ENCODE measurements at places on chromosomes 5 and 9.

DNA sequence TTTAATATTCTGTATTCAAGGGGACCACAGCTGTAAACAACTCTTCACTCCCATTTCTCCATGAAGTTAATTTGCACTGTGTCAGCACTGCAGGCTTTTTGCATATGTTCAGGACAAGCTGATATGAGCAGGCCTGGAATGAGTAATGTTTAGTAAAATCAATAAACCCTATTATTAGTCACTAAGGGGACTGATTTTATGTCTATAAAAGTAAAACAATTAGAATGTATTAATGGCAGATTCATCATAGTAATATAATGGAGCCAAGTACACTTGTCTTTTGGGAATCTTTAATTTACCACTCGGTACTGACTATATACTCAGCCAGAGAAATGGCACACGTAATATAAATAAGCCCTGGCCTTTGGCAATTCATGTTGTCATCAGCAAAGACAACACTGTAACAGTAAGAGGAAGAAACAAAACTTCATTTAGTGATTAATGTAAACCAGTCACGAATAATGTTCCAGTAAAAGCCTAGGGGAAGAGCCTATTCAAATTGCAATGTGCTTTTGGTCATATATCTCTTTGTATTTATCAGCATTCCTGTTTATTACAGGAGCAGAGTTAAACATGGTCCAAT is 111.6 kb downstream of the ZNF608 start:
- DNase-seq: no peak

GRCh38 chr5:100889165-100889743 is 13.8 kb downstream of the ST8SIA4 start:
- DNase-seq: no peak

DNA sequence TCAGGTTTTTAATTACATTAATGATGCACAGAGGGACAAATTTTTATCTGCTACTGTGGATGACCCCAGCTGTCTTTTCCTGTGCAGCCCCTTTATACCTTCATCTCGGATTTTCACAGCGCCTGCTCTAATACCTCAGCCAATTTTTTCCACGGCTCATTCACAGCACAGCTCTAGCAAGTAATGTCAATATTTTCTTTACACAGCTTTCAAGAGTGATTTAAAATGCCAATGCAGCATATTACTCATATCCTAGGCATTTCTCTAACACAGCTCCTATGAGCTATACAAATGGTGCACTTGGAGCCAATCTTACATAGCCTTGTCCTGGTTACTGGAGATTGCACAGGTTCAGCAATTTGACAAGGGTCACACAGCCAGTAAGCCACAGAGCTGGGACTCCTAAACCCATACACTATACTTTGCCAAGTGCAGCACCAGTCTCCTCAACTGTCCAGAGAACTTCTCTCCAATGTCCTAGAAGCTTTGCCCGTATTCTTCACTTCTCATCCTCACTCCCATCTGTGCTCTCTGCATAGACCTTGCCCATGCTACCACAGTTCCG is 661.8 kb downstream of the DTWD2 start:
- DNase-seq: no peak

GRCh38 chr5:68489556-68489955 is 274.0 kb downstream of the PIK3R1 start:
- no peak for DNase-seq

DNA sequence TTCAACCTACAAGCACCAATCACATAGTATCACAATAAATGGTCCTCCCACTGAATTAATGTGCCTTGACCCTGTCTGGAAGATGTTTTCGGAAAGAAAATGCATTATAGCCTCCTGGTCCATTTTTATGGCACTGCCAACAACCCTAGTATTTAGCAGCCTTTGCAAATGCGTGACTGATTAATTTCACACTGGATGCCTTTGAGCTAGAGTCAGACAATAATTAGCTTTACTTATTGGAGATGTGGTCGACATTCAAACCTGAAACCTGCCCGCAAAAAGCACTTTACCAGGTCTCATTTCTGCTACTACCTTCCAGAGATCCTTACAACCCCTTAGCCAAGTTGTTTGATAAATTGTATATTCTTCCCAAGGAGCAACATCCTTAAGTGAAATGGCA is 119.3 kb upstream of the DPYSL3 start:
- no peak for DNase-seq

Data from glutamatergic neuron (in vitro differentiated cells).